ENCODE measurements at places on chromosomes 3 and 15.

DNA sequence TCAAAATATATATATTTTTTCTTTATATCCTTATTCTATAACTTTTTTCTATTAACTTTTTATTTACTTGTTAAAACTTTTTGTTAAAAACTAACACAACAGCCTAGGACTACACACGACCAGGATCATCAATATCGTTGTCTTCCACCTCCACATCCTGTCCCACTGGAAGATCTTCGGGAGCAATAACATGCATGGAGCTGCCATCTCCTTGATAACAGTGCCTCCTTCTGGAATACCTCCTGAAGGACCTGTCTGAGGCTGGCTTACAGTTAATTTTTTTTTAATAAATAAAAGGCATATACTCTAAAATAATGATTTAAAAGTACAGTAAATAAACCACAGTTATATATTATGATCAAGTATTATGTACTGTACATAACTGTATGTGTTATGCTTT, 58.9 kb downstream of the SFMBT1 start:
- DNase-seq, result peak; percentile 43

GRCh38 chr15:63104727-63105126, 16.9 kb upstream of the LACTB start:
- peak; percentile 79 for DNase-seq

- peak; percentile 33 for DNase-seq
These were observed 23.1 kb downstream of the ABHD6 start for GRCh38 chr3:58260733-58261132.

DNA sequence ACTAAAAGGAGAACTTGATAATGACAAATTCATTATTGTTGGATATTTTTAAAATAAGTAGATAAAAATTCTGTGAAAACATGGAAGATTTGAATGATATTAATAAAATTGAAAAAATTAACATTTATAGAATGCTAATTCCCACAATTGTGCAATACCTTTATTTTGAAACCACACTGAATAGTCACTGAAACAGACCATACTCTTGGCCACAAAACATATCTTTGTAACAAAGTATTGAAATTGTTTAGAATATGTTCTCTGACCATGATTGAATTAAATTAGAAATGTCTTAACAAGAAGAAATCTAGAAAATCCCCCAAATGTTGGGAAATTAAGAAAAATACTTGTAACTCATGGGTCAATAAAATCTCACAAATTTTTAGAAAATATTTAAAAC, 49.2 kb downstream of the ARHGAP11B start:
- DNase-seq, result peak; percentile 17

DNA sequence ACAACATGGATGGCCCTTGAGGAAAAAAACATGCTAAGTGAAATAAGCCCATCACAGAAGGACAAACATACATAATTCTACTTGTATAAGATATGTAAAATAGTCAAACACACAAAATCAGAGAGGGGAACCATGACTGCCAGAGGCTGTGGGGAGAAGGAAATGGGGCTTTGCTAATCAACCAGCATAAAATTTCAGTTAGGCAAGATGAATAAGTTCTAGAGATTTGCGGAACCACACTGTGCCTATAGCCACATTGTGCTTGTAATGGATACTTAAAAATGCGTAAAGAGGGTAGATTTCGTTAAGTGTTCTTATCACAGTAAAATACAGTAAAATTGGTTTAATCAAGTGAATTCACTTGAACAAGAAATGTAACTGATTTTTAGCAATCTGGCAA, 33.7 kb upstream of the SPTBN5 start:
- no peak for DNase-seq
